ENCODE measurements at places on chromosomes 12 and 14.

GRCh38 chr12:94209240-94209639, 60.9 kb downstream of the PLXNC1 start:
- no peak for DNase-seq

- no peak for DNase-seq
These were observed 76.7 kb downstream of the MON2 start for GRCh38 chr12:62543324-62543723.

DNA sequence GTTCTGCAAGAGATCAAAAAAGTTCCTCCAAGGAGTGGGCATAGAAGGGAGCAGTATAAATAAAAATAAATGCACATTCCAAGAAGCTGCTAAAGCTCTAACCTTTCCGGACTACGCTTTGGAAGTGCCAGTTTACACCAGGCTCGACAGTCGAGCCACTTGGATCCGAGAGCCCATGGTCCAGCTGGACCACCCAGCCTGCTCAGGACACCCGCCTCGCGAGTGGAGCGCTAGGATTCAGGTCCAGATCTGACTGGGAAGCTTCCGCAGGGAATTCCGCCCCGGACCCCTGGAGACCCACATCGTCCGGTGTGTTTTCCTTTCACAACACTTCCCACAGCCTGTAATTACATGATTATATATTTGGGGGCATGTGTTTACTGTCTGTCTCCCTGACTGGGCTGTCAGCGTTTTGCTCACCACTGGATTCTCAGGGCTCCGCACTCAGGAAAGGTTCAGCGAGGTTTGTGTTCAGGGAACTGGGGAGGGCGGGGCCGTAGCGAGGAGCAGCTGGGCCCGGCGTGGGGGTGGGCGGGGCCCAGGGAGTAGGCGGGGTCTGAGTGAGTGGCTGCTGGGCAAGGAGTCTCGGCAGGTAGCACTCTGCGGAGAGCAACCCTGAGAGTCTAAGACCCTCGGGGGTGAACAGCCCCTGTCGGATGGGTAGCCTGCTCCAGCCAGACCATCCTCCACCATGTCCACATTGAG, 52.3 kb upstream of the TMEM263 start:
- DNase-seq, result no peak

- DNase-seq, result no peak
These were observed 91.9 kb downstream of the ARMH4 start for GRCh38 chr14:58060077-58060476.

GRCh38 chr12:119446459-119446858, 111.9 kb downstream of the CCDC60 start:
- DNase-seq, result no peak

DNA sequence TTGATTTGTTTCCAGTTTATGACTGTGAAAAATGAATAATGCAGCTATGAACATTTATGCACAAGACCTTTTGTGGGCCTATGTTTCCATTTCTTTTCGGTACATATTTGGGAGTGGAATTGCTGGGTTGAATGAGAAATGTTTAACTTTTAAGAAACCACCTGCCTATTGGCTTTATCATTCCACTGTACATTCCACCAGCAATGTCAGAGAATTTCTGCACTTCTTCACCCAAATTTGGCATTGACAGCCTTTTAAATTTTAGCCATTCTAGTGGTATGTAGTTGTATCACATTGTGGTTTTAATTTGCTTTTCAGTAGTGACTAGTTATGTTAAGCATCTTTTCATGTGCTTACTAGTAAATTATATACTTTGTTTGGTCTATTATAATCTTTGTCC, 317.0 kb upstream of the TMTC1 start:
- DNase-seq, result no peak

DNA sequence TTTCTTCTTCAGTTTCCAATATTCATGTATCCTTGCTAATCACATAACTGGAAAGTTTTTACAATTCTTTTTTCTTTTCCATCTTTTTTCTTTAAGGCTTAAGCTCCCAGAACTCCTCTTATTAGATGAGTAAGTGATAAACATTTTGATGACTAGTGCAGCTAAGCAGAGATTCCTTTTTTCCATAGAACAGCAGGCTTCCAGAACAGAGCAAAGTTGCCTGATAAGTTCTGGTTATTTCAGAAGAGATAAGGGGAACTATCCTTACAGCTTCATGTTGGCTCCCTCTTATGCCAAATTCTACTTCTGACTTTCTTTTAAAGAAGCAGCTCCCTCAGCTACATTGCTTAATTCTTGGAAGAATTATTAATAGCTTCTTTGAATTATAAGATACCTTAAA, 194.7 kb upstream of the FAR2 start:
- DNase-seq, result no peak

- peak; percentile 28 for DNase-seq
These were observed 1.3 kb downstream of the AHSA1 start for GRCh38 chr14:77459072-77459723.

- no peak for DNase-seq
These were observed 1.0 kb upstream of the NAP1L1 start for GRCh38 chr12:76085520-76085868.

GRCh38 chr14:41072776-41073175, 533.9 kb upstream of the LRFN5 start:
- DNase-seq, result no peak

- no peak for DNase-seq
These were observed 171.9 kb downstream of the RGS6 start for GRCh38 chr14:72104011-72104613.

GRCh38 chr12:52789637-52790426, 6.1 kb downstream of the KRT3 start:
- DNase-seq, result no peak

- no peak for DNase-seq
These were observed 231.3 kb upstream of the AMIGO2 start for GRCh38 chr12:47311010-47311409.
